ENCODE measurements at places on chromosomes 2 and 18. TPM values are rescaled to one million over a fixed set of nuclear protein-coding genes. Genes with fewer than 3 reads are reported as not detected.

DNA sequence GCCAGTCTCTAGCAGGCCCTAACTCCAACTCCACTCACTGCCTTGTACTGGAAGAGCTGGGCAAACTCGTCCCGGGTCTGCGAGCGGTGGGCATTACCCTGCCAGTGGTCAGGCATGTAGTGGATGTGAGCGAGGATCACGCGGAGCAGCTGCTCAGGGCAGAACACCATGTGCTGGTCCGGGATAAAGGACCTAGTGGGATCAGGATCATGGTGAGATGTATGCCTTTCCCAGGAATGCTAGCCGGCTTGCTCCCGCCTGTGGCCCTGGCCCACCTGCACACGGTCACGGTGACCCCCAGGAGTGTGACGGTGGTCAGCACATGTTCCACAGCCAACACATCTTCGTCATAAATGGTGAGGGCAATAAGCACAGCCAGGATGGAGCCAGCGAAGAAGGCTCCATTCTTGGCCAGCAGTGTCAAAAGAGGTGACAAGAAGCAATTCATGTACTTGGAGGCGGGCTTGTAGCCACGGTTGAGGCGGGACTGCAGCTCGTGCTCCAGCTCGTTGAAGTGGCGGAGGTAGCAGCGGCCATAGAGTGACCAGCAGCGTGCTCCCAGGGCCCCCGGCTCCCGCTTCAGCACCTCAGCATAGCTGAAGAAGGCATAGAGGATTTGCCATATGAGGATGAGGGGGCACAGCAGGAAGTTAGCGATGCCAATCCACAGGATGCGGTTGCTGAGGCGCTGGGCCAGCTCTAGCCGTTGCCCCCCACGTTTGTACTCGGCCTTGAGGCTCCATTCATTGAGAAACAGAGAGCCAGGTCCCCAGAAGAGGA, 5.3 kb upstream of the ABCB6 start:
- DNase-seq: no peak

DNA sequence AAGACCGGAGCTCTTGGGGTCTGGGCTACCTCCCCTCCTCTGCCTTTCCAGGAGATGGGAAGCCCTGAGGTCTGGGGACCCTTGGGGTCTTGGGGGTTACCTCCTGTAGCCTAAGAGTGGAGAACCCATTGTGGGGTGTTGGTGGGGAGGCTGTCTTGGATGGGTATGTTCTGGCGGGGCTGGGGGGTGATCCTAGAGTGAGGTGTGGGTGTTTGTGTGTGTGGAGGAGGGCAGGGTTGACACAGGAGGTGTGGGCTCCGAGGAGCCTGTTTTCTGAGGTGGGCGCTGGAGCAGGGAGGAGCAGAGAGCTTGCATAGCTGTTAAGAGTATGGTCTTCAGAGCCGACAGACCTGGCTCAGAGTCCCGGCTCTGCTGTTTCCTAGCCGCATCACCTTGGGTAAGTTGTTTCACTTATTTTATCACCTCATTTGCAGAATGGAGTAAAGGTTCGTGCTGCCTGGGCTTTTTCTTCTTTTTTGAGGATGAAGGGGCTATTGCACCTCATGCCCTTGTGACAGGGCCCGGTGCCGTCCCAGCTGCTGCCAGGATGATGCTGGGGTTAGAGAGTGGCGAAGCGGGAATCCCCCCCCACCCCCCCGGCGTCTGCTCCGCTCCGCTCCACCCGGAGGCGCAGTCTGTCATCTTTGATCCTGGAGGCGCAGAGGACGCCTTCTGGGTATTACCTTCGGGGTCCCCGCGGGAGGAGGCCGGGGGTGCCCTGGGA, 17.2 kb downstream of the TET3 start:
- DNase-seq: no peak

- no peak for DNase-seq
Measured at GRCh38 chr2:175976391-175977157, 25.5 kb downstream of the LNPK start.

DNA sequence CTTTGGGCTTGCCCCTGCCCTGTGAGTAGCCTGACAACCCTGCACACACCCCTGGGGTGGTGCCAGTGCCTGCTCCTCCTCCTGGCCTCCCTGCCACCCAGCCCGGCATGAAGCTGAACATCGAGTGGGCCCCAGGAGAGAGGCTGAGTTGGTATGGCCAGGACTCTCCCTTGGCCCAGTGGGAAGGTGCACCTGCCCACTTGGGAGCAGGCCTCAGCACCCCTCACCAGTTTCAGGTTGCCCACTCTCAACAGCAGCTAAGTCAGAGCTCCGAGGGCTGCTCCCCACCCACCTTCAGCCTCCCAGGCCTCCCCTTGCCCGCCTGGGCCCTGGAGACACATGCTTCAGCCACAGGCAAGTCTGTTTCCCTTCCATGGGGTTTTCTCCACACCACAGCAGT, 203.1 kb downstream of the KLHL29 start:
- no peak for DNase-seq

DNA sequence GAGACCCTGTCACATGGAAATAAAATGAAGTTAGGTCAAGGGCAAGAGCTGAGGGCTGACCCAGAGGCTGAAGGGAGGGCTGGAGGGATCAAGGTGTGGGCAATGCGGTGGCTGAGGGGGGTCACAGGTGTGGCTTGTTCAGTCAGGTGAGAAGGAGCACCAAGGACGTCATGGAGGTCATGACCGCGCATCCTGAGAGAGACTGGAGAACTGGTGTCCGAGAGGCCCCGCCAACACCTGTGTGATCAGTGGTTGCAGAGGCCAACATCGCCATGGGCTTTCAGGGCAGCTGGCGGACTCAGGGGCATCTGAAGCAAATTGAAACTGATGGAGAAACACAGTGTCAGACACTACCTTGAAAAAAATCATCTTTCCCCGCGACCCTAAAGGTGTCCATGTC, 13.0 kb downstream of the TOGARAM2 start:
- DNase-seq: no peak

- no peak for DNase-seq
Measured at GRCh38 chr2:151156431-151156830, 105.2 kb downstream of the RBM43 start.

DNA sequence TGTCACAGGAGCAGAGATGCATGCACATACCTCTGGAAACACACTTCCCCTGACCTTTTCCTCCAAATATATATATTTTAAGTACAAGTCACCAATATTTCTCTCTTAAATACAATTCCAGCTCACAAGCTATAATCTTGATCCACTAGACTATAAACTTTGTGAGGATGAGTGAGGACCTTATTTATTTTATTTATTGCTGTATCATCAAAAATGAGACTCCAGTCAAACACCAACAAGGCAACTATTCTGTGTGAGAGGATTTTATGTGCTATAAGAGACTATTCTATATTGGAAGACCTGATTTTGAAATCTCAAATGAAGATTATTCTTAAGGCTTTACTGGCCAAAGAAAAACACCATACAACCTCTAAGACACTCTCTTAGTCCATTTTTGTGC, 1352.2 kb downstream of the SUCLG1 start:
- DNase-seq: no peak

DNA sequence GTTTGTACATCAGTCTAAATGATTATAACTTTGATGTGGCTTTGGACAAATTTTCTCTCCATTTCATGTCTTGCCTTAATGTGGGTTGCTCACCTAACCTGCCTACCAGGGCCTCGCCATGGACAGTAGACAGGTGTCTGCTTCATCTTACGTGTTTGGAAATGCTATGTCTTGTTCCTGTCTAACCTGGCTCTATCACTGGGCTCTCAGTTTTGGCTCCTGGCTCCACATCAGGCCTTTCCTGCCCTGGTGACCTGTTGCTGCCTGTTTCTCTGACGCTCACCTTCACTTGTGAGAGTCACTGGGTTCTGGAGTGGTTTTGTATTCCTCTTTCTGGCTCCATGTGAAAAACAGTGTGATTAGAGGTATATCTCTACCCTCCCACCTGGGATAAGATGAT, 65.9 kb downstream of the PHLPP1 start:
- DNase-seq: no peak

DNA sequence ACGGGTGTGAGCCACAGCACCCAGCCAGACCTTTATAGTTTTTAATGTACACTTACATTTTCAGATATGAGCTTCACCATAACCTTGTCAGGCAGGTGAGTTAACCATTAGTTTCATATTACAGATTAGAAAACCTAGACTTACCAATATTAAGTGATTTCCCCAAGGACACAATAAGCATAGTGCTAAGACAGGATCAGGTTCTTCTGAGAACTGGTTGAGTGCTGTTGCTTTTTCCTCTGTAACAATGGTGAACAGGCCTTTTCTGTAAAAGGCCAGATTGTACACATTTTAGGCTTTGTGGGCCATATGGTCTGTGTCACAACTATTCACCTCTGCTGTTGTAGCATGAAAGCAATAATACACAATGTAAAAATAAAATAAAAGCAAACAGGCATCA, 332.0 kb downstream of the PIK3C3 start:
- no peak for DNase-seq

The SNTG2 gene
- 1.7 TPM for total RNA-seq

The KLHL29 gene
- 29.5 TPM for total RNA-seq

The DSC1 gene
- not detected for total RNA-seq

The ZFAND2B gene
- 38.7 TPM for total RNA-seq
